Left lung (tissue), 14 donors: ENCODE measurements at places on chromosomes 4 and X. TPM values are rescaled to one million over a fixed set of nuclear protein-coding genes. Genes with fewer than 3 reads are reported as not detected.

DNA sequence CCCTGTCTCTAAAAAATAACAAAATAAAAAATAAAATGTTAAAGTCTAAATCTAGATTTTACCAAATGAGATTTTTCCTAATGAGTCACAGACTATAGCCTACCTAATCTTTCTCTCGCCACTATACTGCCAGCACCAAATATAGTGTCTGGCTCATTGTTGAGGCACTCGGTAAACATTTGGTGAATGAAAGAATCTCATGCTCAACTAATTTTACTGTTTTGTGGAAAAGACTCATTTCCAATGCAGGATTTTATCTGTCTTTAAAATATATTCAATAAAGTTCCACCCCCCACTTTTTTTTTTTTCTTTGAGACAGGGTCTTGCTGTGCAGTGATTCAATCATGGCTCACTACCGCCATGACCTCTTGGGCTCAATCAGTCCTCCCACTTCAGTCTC is 71.5 kb downstream of the PLS3 start:
- H3K27me3 ChIP-seq, result peaks cover 12% of the 10 kb centered on the region
- H3K4me1 ChIP-seq, result no peaks in the 10 kb centered on the region
- no peaks in the 10 kb centered on the region for H3K36me3 ChIP-seq
- no peak overlapping the region for H3K27ac ChIP-seq
- no peak for DNase-seq

GRCh38 chr4:15234856-15235126 is 193.0 kb upstream of the C1QTNF7 start:
- H3K27ac ChIP-seq, result no peak overlapping the region
- H3K36me3 ChIP-seq, result no peaks in the 10 kb centered on the region
- no peak overlapping the region for H3K4me3 ChIP-seq
- peaks cover 7% of the 10 kb centered on the region for H3K4me1 ChIP-seq
- no peaks in the 10 kb centered on the region for H3K27me3 ChIP-seq

DNA sequence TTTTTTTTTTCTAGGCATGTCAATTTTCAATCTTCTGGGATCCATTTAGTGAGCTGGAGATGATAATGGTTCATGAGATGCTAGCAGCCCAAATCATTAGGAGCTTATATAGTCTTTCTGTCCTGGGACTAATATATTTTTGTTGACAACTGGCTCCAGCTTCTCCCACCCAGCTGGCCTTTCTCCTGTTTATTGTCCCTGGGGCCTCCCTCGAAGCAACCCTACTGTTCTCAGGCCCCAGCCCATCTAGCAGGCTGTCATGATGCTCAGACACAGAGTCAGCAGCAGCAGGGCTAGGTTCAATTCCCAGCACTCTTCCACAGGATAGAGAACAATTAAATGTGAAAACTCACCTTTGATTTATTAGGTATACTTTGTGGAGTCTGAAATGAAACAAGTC is 127.6 kb upstream of the MID1 start:
- no peaks in the 10 kb centered on the region for H3K4me1 ChIP-seq
- no peak for DNase-seq
- no peak overlapping the region for H3K4me3 ChIP-seq
- H3K27me3 ChIP-seq, result no peaks in the 10 kb centered on the region
- H3K27ac ChIP-seq, result no peak overlapping the region

- H3K36me3 ChIP-seq, result no peaks in the 10 kb centered on the region
- no peak for DNase-seq
- H3K4me1 ChIP-seq, result no peaks in the 10 kb centered on the region
- no peak overlapping the region for H3K4me3 ChIP-seq
- H3K27me3 ChIP-seq, result no peaks in the 10 kb centered on the region
Measured at GRCh38 chrX:119132961-119133360, 5.3 kb upstream of the KIAA1210 start.

DNA sequence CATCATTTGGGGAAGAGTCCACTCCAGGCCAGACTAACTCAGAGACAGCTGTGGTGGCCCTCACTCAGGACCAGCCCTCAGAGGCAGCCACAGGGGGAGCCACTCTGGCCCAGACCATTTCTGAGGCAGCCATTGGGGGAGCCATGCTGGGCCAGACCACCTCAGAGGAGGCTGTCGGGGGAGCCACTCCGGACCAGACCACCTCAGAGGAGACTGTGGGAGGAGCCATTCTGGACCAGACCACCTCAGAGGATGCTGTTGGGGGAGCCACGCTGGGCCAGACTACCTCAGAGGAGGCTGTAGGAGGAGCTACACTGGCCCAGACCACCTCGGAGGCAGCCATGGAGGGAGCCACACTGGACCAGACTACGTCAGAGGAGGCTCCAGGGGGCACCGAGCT is 3.3 kb upstream of the ERAS start:
- H3K4me1 ChIP-seq, result no peaks in the 10 kb centered on the region
- no peak for DNase-seq
- no peak overlapping the region for H3K27ac ChIP-seq
- peaks cover 54% of the 10 kb centered on the region for H3K36me3 ChIP-seq
- no peak overlapping the region for H3K4me3 ChIP-seq

DNA sequence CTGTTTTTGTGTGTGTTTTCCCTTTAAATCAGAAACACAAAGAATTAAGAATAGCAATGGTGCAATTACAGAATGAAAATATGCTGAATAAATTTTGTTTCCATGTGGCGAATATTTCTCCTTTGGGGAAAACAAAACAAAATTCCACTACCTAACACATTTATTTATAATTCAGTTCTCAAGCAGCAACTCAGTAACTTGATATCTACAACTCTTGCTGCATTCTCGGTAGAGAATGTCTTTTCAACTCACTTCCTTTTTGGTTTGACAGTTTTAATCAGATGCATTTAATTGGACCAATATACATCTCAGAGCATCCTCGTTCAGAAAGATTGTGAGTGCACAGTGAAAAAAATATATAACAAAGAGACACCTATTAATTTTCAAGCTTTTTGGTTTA is 30.8 kb downstream of the ZNF827 start:
- no peak for DNase-seq
- no peak overlapping the region for H3K4me3 ChIP-seq
- no peaks in the 10 kb centered on the region for H3K36me3 ChIP-seq
- H3K27me3 ChIP-seq, result no peaks in the 10 kb centered on the region

DNA sequence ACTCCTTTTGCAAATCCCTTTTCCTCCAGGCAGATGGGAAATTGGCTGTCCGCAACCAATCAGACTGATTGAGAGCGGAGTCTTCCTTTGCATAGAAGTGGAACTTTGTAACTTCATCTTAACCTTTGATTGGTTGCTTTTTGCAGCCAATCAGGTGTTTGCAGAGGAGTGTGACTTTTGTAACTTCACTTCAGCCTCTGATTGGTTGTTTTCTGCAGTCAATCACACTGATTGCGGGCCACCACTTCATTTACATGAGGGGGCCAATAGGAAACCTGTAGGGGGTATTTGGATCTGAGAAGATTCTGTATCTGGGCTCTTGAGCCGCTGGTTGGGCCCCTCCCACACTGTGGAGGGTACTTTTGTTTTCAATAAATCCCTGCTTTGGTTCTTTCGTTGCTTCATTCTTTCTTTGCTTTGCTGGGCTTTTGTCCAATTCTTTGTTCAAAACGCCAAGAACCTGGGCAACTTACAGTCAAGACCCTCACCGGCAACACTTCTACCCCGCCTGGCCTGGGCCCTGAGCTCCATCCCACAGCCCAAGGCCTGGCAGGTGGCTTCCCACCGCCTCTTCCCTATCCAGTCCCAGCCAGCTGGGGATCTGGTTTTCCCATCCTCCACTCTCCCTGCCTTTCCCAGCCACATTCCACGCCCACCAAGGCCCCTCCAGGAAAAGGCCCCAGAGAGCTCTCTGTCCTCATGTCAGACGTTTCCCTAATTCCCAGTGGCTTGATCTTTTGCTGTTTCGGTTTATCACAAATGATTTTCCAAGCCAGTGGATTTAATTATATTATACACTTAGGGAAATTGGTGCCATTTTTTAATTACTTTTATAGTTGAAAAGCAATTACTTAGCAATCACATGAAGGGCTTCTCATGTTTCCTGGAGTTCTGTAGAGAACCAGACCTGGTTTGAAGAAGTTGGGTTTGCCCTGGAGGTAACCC is 110.2 kb upstream of the STX18 start:
- no peaks in the 10 kb centered on the region for H3K4me1 ChIP-seq
- H3K27ac ChIP-seq, result no peak overlapping the region
- no peaks in the 10 kb centered on the region for H3K36me3 ChIP-seq
- DNase-seq, result no peak
- no peaks in the 10 kb centered on the region for H3K27me3 ChIP-seq

DNA sequence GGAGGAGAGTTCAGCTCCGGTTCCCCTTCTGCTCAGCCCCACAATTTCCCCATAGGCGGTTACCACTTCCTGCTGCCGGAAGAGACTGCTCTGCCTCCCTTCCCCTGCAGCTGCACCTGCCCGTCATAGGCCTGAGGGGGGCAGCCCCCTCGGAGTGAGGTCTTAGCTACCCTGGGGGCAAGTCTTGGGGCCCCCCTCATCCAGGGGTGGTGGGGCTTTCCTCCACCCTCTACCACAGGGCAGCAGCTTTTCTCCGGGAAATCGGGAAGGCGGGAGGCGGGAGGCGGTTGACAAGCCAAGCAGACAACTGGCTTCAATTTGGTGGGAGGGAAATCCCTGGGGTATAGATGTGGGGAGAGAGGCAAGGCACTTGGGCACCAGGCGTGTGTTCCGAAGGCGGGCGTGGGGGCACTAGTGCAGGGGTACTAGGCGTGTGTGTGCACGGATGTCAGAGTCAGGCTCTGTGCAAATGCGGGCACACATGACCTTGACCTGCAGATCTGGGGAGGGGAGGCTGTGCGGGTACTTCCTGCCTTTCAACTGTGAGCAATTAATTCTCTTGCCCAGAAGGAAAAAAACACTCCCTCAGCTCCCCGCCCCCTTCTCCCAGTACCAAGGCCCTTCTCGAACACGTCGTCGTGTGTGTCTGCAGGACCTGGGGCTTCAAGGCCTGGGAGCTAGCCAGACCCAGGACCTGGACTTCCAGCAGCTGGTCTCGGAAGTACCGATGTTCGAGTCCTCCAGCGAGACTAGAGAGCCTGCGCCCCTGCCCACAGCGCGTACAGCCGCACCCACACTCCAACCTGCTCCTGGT is 1.0 kb upstream of the ARHGAP4 start:
- peaks cover 4% of the 10 kb centered on the region for H3K4me1 ChIP-seq
- H3K27ac ChIP-seq, result peak overlapping the region; percentile 97
- H3K4me3 ChIP-seq, result peak overlapping the region; percentile 35
- H3K27me3 ChIP-seq, result no peaks in the 10 kb centered on the region

- peak overlapping the region; percentile 78 for H3K4me3 ChIP-seq
- peaks cover 13% of the 10 kb centered on the region for H3K4me1 ChIP-seq
- H3K36me3 ChIP-seq, result no peaks in the 10 kb centered on the region
- DNase-seq, result peak; percentile 84
- no peaks in the 10 kb centered on the region for H3K27me3 ChIP-seq
Measured at GRCh38 chr4:77074981-77075855, 571 bp downstream of the CCNI start.

DNA sequence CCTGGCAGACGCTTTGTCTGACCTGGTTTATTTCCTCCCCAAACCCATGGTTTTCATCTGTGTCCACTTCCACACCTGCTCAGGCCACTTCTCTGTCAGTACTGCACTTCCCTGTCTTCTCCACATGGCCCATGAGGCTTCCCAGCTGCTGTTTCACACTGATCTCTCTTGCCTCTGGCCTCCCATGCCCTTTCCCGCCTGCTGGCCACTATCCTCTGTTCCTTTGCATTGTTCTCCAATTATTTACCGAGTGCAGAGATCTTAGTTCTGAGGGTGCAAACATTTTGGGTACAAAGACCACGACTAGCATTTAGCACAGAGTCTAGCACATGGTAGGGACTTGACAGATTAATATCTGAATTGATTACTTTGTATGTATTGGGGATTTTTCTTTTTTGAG is 174.8 kb upstream of the NPY2R start:
- H3K27ac ChIP-seq, result no peak overlapping the region
- no peaks in the 10 kb centered on the region for H3K4me1 ChIP-seq
- no peak overlapping the region for H3K4me3 ChIP-seq
- no peak for DNase-seq

DNA sequence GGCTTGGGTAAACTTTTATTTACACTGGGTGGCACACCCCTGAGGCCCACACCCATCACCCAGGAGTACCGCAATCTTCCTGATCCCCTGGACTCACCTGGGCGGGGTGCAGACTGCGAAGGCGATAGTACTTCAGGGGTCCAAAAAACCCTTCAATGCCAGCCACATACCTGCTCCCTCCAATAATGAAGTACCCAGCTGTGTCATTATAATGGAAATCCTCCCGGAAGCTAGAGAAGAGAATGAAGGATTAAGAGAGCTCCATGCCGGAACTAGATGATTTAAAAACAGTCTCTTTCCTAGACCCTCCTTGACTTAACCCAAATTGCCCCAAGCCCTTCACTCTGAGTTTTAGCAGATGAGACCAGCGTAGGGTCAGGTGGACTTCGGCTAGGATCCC is 40.9 kb downstream of the SEL1L3 start:
- H3K27ac ChIP-seq, result no peak overlapping the region

The GPRASP1 gene
- total RNA-seq, result 2.3 TPM

The TMPRSS11B gene
- total RNA-seq, result not detected

The HERC5 gene
- 8.0 TPM for total RNA-seq

The AFF1 gene
- total RNA-seq, result 86.0 TPM

The TRIM61 gene
- total RNA-seq, result 3.1 TPM

The BRS3 gene
- total RNA-seq, result not detected

The PRKX gene
- 23.6 TPM for total RNA-seq
